ENCODE measurements at places on chromosomes 2 and 18.

DNA sequence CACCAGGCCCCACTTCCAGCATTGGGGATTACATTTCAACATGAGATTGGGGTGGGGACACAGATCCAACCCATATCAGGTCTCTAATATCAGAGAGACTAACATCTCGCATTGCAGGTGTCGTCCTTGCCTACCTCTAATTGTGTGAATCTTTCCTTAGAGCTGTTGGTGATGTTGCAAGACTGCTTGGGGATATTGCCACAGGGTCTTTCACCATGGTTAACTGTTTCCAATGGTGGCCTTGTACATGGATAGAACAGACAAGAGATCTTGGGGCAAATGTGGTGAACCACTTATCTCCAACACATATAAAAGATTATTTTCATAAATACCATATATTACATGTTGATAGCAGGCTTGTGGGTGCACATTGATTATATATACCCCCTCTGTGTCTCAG is 270.3 kb upstream of the LINC00305 start:
- DNase-seq, result no peak

DNA sequence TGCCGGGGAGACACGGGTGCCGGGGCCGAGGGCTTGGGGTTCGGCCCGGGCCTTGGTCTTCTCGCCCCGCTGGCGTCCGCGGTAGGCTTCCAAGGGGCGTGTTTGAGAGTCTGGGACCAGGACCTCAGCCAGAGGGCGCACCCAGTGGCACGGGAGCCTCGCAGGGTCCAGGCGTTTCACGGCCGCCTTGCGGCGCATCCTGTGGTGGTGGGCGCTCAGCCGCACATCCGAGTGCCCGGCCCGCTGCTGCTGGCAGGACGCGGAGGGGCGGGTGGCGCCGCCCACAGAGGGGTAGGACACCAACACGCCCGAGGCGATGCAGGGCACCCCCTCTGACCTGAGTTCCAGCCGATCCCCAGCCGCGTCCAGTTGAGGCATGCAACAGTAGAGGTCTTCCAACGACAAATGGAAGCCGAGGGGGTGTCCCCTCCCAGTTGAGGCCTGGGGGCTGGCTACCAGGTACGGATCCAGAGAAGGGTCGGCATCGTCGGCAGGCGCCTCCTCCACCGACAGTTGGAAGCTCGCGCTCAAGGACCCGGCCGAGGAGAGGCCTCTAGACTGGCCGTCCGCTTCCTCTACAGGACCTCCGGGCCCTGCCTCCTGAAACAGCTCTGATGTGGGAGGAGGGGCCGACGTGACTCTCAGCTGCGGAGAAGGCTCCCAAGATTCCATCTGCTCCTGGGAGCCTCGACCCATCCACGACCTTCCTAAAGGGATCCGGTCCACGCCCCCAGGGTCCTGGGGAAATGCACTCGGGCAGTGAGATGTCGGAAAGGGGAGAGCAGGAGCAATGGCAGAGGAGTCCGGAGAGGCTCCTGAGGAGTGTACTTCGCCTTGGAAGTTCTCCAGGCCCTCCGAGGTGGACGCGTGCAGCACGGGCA is 6.3 kb downstream of the C2orf81 start:
- no peak for DNase-seq

- DNase-seq, result no peak
Measured at GRCh38 chr2:157489983-157490382, 46.1 kb upstream of the CYTIP start.

DNA sequence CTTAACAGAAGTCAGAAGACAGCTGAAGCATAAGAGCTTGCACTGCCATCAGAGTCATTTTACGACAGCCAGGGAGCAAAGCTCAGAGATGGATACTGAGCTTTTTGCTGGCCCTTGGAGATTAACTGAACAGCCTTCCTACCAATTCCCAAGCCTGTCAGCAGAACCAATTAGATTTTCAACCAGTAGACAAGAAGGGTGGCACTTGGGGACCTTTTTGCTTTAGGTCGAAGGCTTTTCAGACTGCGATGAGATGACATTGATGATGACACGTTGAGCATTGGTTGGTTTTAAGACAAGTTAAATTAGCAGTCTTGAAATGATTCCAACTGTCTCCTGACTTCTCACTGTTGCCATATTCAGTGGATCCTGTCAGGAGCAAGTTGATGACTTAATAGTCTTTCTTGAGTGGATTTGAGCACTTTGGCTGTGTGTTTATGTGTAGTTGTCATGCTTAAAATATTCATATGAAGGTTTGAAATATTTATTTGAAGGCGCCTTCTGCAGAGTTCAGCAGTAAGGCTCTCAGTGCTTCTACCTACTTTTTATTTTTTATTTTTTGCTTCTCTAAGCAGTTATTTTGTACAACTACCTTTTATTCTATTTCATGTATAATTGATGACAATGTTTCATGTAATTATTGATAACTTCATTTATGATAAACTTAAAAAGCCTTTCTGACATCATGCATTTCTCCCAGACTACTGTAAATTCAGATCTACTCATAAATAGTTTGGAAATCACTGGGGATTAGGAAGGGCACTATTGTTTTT is 256.7 kb downstream of the CAMKMT start:
- no peak for DNase-seq

DNA sequence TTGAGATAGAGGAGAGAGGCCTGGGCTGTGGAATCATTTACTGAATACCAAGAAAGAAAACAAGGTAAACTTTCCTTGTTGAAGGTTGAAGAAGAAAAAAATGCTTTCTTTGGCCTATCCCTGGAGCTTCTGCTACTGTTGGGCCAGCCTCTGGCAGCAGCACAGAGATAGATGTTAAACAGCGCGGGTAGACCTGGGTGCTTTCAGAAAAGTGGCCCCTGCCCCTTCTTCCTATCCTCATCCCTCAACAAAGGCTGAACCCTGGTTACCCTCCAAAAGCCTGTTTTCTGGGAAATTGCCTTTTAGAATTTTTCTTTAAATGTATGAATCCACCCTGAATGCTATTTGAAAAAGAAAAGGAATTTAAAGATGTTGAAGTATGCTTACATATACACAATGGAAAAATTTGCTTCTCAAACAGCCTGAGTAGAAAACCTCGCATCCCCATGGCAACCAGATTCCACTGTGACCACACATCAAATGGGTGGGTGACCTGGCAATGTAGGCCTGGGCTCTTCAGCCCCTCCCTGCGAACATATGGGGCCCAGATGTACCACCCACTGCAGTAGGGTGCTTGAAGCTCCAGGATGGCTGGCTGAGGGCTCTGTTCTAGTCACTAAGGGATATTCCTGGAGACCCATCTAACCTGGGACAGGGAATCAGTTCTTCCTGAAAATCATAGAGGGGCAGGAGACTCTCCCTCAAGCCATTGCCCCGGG is 23.4 kb upstream of the CHRNA1 start:
- no peak for DNase-seq

DNA sequence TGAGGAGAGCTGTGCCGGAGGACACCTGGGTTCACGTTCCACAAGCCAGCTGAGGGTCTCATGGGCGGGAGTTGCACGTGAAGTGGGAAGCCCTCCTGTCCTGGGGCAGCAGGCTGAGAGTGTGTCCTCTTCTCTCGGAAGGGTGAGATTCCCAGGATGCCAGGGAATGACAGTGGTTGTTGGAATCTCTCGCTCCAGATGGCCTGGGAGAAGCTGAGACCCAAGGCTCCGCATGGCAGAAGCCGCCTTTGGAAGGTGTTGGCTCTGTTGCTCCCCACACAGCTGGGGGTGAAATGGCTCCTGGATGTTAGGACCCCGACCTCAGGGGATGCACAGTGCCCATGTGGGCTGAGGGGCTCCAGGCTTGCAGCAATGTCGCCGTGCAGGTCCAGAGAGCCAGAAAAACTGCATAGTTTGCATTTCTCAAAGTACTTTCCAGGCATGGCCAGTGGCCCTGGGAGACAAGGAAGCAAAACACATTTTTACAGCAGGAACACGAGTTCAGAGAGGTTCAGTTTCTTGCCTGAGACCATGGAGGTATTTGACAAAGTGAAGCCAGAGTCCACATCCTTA is 153.4 kb downstream of the TMEM18 start:
- DNase-seq, result no peak

DNA sequence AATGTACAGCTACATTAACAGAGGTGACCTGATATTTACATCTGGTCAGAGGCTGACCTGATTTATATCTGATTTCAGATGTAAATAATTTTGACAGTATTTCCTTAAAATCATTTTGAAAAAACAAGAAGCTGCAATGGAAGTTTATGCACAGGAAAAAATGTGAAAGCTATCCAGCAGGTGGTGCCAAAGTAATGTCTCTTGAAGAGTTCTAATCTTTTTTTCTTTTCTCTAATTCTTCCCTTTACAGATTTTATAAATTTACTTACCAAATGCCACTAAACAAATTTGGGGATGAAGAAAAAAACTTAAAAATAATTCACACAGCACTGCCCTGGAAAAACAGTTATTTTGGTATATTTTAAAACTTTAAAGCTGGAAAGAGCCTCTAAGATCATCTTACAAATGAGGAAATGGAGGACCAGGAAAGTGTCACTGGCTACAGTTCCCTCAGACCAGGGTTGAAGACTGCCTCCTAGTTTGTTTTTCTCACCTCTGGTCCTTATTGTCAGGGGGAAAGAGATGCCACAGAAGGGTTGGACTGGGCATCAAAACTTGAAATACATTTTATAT is 16.4 kb upstream of the FBLN7 start:
- no peak for DNase-seq

DNA sequence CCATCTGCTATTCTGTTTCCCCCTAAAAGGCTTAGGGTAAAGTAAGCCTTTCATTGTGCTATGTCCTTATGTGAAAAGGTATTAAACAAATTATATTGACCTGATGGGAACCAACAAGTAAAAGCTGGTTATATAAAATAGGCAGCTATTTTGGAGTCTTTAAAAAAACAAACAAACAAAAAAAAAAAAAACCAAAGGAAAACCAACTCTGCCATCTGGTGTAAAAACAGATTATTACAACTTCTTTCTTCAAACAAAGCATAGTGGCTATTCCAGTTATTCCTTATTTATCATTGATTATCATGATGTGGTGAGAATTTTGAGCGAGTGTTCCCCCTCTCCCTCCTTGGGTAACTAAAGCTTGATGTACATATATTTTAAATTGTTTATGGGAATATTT is 122.3 kb upstream of the FHL2 start:
- DNase-seq, result no peak

- DNase-seq, result no peak
Measured at GRCh38 chr2:12273111-12273510, 443.6 kb upstream of the TRIB2 start.

DNA sequence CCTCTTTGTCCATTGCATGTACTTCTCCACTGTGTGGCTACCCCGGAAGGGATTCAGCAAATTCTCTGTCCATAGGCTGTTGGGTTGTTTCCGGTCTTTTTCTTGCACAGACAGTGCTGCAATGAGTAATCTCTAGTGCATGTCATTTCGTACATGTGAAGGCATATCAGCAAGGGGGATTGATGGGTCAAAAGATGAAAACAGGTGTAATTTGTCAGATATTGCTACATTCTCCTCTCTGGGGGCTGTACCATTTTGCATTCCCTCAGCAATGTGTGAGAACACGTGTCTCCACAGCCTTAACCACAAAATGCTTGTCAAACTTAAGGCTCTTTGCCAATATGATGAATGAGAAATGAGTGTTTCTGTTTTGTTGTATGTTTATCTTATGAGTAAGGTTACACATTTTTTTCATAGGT is 60.5 kb downstream of the KLHL29 start:
- DNase-seq, result no peak

- DNase-seq, result no peak
Measured at GRCh38 chr2:160372010-160372356, 121.6 kb downstream of the RBMS1 start.

GRCh38 chr2:225130093-225130492 is 87.8 kb upstream of the DOCK10 start:
- no peak for DNase-seq

Measured in NCI-H187 (cell line).